ENCODE measurements at places on chromosomes 2 and 18.

DNA sequence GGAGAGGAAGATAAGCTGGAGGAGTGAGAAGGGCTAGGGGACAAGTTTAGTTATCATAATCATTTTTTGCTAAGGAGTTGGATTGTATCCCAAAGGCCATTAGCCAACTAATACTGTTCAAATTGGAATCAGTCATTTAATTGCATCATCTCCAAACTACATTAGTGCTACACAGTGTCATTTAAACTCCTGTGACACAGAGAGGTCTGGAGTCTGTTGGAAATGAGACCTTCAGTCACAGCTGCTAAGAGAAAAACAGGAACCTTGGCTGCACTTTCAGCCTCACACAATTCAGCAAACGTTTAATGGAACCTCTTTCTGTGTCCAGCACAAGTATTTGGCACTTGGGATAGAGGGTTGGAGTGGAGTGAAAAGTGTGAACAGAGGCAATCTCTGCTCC, 175.5 kb upstream of the MGAT5 start:
- no peak for DNase-seq

GRCh38 chr18:72411261-72411660, 132.9 kb downstream of the CBLN2 start:
- no peak for DNase-seq

GRCh38 chr18:54532962-54533361, 58.1 kb upstream of the DYNAP start:
- no peak for DNase-seq

DNA sequence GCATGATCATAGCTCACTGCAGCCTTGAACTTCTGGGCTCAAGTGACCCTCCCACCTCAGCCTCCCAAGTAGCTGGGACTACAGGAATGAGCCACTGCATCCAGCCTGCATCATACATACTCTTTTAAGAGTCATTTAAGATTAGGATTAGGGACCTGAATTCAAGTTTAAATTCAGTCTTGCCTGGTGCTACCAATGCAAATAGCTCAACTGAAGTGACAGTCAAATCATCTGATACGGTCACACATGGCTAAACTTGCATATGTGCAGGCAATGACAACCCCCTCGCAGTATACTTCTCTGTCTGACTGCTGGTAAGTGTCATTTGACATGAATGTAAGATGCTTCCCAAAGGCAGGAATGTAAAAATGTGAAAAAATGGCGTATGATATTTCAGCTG, 31.8 kb upstream of the TMEM131 start:
- DNase-seq: no peak

DNA sequence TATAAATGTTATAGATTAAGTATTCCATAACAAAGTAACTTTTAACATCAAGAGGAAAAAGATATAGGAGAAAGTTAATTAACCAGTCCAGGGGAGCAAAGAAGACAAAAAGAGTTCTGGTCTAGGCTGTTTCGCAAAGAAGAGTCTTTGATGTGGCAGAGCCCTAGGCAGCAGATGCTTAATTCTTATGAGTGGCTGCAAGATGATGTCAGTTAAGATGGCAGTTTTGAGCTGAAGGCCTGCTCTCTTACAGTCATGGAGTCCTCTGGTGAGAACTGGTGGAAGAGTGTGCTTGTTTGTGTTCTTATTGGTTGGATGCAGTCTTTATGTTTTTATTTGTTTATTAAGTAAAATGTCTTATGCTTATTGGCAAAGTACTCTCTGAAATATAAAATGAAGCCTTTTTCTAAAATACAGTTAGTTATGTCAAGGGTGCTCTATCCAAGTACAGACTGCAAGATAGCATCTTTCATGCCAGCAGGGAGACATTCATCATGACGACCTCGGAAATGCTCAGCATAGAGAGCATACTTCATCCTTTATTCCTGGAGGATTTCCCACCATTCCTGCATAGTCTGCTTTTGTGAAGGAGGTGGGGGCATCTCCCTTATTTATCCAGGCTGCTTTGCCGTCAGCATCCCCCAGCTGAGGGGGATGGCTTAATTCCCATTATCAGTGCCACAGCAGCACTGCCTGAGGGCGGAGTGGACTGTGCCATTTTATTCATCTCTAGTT, 38.9 kb upstream of the SERPINE2 start:
- DNase-seq: no peak

- no peak for DNase-seq
These were observed 2.5 kb downstream of the MRPL35 start for GRCh38 chr2:86201671-86202335.

DNA sequence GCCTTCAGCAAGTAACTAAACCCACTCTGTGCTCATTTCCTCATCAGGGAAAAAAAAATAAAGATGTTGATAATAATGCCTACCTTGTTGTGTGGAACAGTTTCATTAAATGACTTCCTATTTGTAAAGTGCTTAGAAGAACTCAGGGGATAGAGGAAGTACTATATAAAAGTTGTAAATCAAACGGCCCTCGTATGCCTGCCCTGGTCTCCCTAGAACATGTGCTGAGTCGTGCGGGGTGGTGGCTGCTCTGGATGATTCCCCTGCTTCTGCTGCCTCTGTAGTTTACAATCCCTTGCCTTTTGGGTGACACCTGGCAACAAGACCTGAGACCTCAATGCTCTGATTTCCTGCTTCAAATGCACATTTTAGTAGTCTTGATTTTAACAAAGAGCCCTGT, 170.0 kb downstream of the CERS6 start:
- no peak for DNase-seq

- no peak for DNase-seq
These were observed 64.5 kb upstream of the NPAS2 start for GRCh38 chr2:100755441-100755840.

- peak; percentile 35 for DNase-seq
These were observed 43.7 kb downstream of the MEX3C start for GRCh38 chr18:51153659-51154371.

DNA sequence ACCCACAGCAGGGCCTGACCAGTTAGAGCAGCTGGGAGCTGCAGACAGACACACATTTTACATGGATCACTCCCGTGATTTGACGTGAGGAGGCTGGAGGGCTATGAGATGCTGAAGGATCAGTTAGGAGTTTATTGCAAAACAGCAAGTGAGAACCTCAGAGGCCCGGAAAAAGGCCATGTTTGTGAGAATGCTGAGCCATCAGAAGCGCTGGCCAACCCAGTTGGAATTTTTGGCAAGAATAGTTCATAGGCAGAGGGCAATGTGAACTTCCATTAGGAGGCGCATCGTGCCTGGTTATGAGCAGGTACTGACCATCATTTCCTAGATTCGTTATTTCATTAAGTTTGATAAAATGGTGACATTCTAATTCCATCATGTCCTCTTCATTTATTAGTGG, 23.3 kb upstream of the LMAN1 start:
- DNase-seq: no peak

DNA sequence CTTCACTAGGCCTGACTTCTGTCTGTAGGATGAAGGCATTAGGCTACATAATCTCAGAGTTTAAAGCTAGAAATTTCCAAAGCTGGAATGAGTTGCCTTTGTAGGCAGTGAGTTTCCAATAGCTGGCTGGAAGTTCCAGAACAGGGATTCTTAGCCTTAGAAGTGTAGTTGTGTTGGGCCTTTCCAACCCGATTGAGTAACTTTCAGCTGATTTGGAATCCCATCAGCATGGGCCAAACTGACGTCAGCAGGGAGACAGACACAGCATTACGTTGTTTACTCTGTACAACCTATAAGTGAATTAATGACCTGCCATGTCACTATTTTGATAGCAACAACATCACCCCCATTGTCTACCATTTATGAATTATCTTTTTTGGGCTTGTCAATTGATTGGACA, 56.9 kb downstream of the SETBP1 start:
- DNase-seq: no peak

DNA sequence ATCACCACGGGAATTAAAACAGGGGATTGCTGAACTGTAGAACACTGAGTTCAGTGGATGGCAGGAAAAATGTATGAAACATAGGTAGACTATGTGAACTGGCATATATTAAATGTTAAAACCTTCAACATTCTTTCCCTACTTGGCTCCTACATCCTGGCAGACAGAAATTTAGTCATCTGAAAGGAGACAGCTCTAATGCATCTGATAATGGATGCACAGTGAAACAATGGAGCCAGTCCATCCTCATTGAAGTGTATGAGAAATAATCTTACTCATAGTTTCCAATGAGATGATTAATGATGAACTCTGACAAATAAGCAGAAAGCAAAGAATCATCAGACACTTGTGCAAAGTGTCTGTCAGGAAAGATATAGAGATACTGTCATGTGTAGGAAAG, 1629.7 kb upstream of the TMEFF2 start:
- DNase-seq: no peak

DNA sequence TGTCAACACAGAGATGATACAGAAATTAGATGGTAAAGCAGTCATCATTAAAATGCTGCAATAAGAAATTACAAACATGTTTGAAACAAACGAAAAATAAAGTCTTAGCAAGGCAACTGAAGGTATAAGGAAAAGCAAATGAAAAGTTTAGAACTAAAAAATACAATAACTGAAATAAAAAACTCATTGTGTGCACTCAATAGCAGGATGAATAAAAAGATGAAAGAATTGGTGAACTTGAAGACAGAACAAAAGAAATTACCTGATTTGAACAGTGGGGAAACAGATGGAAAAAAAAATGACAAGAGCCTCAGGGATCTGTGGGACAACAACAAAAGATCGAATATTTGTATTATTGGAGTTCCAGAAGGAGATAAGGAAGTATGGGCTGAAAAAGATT, 46.5 kb downstream of the TSN start:
- DNase-seq: no peak

GRCh38 chr2:141610564-141611175, 520.1 kb downstream of the LRP1B start:
- no peak for DNase-seq

DNA sequence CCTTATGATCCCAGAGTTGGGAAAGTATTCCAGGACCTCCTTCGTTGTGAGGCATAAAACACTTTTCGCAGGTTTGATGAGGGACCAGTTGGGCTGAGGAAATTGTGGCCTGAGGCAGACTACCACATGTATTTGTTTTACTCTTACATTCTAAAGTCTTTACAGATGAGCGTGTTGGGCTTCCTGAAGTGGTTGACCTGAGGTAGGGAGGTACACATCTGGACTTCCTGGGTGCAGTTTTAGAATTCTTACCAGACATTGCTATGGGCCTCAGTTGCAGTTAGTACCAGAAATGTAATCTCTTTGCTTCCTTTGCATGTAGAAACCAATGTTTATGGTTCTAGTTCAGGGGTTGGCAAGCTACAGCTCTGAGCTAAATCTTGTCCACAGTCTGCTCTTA, 48.7 kb downstream of the COA5 start:
- DNase-seq: no peak

- no peak for DNase-seq
These were observed at the start of gene BOD1L2 for GRCh38 chr18:57146956-57147636. TSS of gene BOD1L2 (plus strand) at chr18:57147087. CDS start at chr18:57147313, 226 bp downstream.

- DNase-seq: no peak
These were observed 118.3 kb upstream of the FAM136A start for GRCh38 chr2:70420143-70420542.

- DNase-seq: no peak
These were observed 273.8 kb downstream of the CCDC102B start for GRCh38 chr18:69071680-69072079.

- no peak for DNase-seq
These were observed 640.2 kb upstream of the SLC39A10 start for GRCh38 chr2:195016841-195017240.

DNA sequence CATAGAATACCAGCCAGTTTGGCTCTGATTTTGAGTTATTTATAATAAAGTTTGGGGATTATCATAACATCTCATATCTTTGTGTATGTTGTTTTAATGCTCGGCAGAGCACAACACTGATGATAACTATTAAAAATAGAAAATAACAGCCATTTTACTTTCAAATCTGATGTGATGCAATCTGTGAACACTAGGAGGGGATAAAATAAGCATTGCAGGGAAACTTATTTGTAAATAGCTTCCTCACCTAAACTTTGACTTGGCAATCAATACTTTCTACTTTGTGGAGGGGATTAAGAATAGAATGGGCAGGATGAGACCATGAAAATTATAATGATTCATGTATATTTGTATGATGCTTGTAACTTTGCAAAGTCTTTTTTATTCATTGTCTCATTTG, 54.4 kb downstream of the USP14 start:
- DNase-seq: no peak

DNA sequence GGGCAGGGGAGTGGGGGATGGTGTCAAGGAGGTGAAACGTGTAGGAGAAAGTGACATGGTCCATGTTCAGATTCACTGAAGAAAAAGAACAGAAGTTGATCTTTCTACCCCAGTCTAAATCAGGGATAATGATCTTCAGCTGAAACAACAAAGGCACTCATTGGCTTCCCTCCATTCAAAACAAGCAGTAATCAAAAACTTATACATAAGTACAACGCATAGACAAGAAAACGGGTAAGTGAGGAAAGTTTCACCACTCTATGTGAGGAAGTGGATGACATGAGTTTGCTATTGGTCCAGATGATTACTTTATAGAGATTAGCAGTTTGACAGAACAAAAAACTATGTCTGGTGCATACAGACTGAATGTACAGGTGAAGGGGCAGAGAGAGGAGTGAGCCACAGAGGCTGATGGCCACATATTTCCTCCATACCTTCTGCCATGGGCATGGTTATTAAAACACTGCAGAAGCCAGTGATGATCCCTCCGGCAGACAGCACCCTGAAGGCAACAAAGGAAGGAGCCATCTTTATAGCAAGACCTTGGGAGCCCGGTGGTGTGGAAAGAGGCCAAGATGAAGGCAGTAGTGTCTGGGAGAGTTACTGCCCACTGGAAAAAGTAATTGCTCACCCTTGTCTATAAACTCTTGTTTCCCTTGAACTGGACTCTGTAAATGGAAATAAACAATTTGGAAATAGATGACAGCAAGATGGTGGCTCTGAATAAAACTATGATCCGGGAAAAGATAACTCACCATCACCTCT, 57.7 kb downstream of the SLC25A12 start:
- no peak for DNase-seq

- no peak for DNase-seq
These were observed 102.7 kb downstream of the CSRNP3 start for GRCh38 chr2:165572151-165572550.

DNA sequence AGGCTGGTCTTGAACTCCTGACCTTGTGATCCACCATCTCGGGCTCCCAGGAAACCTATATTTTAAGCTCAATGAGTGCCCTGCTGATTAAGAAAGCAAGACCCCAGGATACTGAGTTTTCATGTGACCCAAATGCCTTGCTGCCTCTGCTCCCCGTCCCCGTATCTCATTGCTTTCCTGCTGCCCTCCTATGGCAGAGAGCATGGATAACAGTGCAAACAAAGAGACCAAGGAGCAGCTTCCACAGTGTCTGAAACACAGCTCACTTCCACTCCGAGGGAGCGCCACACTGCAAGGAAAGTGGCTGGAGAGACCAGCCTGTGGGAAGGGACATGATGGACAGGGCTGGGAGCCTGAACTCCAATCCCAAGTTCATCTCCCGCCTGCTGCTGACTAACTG, 246.8 kb downstream of the TMEM182 start:
- DNase-seq: no peak

DNA sequence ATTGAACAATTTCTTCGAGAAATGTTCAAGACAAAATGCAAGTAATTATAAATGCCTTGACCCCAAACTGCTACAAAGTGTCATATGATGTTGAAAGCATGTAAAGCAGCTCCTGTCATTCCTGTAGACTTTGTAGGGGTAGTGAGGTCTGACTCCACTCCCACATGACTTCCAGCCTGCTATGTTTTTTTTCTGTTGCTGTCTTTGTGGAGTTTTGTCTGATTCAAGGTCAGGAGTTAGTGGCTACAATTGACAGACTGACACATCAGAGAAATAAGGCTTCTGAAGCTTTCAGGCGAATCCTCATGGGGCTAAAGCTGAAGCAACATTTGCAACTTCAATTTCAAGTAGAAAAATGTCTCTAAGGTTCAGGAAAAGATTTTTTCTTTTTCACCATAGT, 63.9 kb upstream of the CCDC195 start:
- no peak for DNase-seq

- DNase-seq: no peak
These were observed 2.9 kb downstream of the PROKR1 start for GRCh38 chr2:68646303-68646702.
